ENCODE measurements at places on chromosomes 3 and 15.

DNA sequence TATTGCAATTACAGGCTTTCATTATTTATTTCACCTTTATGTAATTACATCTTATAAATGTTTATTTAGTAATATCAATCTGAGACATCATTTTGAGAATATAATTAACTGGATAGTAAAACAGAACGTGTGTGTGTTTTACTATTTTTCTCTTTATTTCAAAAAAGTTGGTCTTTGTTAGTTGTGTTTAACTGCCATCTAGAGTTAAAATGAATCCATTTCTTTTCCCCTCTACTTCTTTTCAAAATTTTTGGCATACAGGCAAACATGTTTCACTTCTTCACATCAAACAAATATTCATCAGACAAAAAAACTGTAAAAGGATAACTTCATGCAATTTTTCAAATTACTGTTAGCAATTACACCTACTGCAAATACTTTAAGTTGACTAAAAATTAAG lies 61.1 kb downstream of the FEZF2 start:
- no peak for DNase-seq

- no peak for DNase-seq
These were observed 31.1 kb downstream of the LSM3 start for GRCh38 chr3:14209581-14210289.

DNA sequence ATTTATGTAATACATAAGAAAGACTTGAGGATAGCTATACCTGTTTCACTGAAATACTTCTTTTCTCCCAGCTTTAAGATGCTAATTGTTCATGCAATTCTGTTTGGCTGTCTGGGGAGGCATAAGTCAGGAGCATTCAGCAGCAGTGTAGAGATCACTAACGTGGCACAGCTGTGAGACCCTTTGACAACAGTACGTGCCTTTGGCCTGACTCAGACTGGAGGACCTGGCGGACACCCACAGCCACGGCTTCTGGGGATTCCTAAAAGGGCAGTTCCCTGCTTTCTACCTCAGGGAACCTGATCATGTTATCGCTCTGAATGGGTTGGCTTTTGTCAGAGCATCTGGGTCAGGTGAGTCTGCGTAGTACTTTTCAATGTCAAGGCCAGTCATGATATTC lies 295.0 kb upstream of the ICE2 start:
- DNase-seq: no peak

DNA sequence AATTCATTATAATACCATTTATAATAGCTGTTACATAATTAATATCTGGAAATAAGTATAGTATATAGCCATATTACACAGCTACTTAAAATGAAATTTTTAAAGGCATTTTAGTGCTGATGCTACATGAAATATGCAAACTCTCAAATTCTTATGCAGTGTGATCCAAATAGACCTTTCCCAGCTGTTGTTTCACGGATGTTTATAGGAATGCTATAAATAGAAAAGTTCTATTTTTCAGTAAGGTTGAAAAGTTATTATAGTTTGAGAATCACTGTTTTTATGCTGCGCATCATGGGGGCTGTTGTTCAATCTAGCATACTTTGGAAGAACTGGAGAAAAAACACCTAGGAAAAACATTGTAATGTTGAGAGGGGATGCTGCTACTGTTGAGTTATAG lies 147.7 kb upstream of the TRIM42 start:
- DNase-seq: no peak

DNA sequence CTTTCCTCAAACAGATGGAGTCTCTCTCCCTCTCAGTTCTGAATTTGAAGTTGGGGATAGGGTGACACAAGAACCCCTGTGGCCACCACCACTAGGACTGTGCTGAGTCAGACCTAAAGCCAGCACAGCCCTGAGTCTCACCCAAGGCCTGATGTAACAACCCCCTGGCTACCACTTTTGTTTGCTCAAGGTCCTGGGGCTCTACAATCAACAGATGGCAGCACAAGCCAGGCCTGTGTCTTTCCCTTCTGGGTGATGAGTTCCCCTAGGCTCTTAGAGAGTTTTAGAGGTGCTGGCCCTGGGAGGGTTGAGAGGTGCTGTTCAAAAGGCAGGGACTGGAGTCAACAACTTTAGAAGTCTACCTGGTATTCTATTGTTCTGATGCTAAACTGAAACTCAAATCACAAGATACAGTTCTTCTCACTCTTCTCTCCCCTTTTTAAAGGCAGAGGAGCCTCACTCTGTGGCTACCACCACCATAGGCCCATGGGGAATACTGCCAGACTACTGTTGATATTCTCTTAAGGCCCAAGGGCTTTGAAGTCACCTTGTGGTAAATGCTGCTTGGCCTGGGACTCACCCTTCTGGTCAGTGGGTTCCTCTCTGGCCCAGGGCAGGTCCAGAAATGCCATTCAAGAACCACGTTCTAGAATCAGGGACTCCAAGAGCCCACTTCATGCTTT lies 6.5 kb downstream of the OR5K4 start:
- DNase-seq: no peak

- DNase-seq: peak; percentile 80
These were observed 83.7 kb downstream of the ETV5 start for GRCh38 chr3:186025161-186025560.

DNA sequence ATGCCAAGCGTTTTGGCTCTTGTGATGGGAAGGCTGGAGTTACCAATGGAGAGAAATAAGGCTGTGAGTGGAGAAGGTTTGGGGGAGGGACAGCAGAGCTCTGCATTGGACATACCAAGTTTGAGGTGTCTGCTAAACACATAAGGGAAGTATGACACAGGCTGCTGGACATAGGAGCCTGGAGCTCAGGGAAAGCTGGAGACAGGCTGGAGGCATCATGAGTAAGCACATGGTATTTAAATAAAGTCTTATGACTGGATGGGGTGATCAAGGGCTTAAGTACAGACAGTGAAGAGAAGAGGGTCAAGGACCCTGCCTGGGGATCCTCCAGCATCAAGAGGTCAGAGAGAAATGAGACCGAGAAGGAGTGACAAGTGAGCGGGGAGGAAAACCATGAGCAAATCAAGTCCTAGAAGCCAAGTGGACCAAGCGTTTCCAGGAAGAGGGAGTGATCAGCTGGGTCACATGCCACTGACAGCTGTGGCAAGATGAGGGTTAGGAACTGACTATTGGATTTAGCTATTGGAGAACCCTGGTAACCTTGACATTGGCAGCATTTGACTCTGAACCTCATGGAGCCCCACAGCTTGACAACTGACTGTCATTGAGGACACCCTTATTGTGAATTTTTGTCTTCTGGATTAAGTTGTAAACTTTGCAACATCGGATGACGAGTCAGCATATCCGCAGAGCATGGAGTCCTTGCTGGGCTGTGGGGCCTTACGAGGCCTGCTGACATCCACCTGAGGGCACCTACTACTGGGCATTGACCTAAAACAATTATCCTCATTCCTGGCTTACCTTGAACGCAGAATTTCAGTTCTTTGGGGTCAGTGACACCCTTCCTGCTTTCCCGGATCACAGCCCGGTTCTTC lies 78.7 kb upstream of the ETV5 start:
- DNase-seq: no peak

- DNase-seq: no peak
These were observed 16.9 kb upstream of the PSMD6 start for GRCh38 chr3:64039981-64040733.
